Activated naive CD4-positive, alpha-beta T cell treated with anti-CD3 and anti-CD28 coated beads, Interleukin-2, amount 10 ng/mL, durations not matched to agents 7 days and 5 days (primary cell): ENCODE measurements at places on chromosomes 3 and 15.

GRCh38 chr3:155252535-155252934, 40.9 kb downstream of the STRIT1 start:
- H3K4me3 ChIP-seq: no peak overlapping the region
- no peaks in the 10 kb centered on the region for H3K36me3 ChIP-seq
- no peak overlapping the region for H3K27ac ChIP-seq
- no peaks in the 10 kb centered on the region for H3K4me1 ChIP-seq
- DNase-seq: no peak
- H3K27me3 ChIP-seq: no peaks in the 10 kb centered on the region

- H3K36me3 ChIP-seq: no peaks in the 10 kb centered on the region
- no peak overlapping the region for H3K4me3 ChIP-seq
- DNase-seq: no peak
- H3K27ac ChIP-seq: no peak overlapping the region
These were observed 75.9 kb upstream of the ATP2B2 start for GRCh38 chr3:10581251-10581650.

DNA sequence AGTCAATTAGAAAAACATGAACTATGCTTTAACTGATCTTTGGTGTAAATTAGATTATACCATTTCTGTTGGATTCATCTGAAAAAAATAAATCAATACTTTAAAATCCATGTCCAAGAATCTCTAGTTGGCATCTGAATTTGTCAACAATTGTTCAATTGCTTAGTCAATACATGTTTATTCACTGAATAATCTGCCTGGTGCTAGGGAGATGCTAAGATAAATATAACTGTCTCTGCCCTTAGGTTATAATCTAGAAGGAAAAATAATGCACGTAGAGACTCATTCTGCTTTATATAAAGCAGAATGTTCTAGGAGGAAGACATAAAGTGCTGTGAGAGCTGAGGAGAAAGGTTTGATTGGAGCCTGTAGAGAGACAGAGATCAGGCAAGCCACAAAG, 537.2 kb upstream of the IL12A start:
- no peaks in the 10 kb centered on the region for H3K27me3 ChIP-seq
- H3K4me3 ChIP-seq: no peak overlapping the region
- H3K27ac ChIP-seq: no peak overlapping the region
- no peaks in the 10 kb centered on the region for H3K4me1 ChIP-seq
- no peaks in the 10 kb centered on the region for H3K36me3 ChIP-seq

GRCh38 chr15:94021621-94022320, 209.6 kb upstream of the MCTP2 start:
- no peak for DNase-seq
- H3K4me1 ChIP-seq: no peaks in the 10 kb centered on the region
- H3K27me3 ChIP-seq: no peaks in the 10 kb centered on the region
- H3K4me3 ChIP-seq: no peak overlapping the region

DNA sequence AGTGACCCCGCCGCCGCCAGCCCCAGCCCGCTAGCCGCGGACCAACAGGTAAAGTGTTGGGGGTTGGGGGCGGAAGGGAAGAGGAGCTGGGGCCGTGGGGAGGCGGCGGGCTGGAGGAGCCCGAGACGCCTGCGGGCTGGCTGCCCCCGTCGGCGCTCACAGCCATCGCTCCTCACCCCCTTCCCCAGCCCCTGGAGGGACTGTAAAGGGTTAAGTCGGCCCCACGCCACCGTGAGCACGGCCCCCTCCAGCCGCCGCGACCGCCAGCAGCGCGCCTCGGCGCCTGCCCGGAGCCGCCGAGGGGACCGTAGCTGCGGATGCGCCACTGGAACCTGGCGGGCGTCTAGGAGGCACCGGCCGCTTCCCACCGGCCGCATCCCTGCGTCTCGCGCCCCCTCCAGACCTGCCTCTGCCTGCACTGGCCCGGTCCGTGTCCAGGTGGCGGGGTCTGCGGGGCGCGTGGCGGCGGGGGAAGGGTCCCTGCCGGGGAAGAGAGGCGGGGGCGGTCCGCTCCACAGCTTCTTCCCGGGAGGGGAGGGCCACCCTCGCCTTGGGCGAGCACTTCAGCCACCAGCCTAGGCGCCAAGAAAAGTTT, 522 bp downstream of the MED12L start:
- no peak overlapping the region for H3K27ac ChIP-seq
- H3K27me3 ChIP-seq: peaks cover 73% of the 10 kb centered on the region
- no peaks in the 10 kb centered on the region for H3K36me3 ChIP-seq
- DNase-seq: peak; percentile 35

DNA sequence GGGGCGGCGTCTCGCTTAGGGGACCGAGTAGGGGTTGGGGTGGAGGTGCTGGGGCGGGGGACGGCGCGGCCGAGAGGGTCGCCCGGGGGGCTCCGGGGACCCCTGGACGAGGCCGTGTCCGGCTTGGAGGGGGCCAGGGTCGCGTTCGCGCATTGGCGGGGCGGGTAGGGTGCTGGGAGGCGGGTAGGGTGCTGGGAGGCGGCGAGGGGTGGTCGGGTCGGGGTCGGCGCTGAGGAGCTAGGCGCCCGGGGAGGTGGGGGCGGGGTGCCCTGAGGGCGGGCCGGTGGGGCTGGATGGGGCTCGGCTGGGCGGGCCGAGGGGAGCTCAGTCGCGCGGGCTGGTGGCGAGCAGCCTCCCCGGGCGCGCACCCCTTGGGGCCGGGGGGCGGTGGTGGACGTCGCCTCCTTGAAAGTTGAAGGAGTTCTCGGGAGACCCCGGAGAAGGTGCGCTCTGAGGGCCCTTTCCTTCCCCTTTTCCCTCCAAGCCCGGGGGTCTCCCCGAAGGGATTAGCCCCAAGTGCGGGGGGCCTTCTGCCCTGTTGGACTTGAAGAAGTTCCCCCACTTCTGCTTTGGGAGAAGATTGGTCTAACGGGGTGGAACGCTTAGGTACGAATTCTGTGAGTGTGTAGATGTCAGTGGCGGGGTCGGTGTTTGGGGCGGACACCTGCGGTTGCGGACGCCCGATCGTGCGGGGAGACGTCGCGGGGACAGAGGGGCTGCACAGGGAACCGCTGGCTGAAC, 543 bp downstream of the MEF2A start:
- peak; percentile 38 for DNase-seq
- H3K36me3 ChIP-seq: peaks cover 3% of the 10 kb centered on the region
- H3K4me1 ChIP-seq: peaks cover 42% of the 10 kb centered on the region
- H3K4me3 ChIP-seq: peak overlapping the region; percentile 96
- H3K27me3 ChIP-seq: peaks cover 39% of the 10 kb centered on the region
- peak overlapping the region; percentile 85 for H3K27ac ChIP-seq

DNA sequence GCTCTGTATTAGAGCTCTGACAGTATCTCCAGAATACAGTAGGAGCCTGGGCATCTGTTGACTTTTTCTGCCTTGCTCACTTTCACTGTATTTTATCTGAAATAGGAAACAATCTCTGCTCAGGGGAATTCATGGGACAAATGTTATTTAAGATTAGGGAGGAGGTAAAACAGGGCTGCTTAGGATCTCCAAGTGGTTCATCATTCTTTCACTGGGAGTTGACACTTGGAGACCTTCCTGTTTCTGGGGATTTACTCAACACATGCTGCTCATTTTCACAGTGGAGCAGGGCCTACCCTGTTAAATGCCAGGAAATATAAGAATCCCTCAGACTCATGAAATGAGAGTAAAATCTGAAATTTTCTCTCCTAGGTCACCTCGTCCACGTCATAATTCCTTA, 185.5 kb downstream of the GAP43 start:
- no peaks in the 10 kb centered on the region for H3K36me3 ChIP-seq
- H3K27ac ChIP-seq: no peak overlapping the region
- H3K4me1 ChIP-seq: peaks cover 3% of the 10 kb centered on the region
- no peak overlapping the region for H3K4me3 ChIP-seq
- H3K27me3 ChIP-seq: peaks cover 14% of the 10 kb centered on the region

GRCh38 chr3:157543501-157544035, 40.4 kb upstream of the VEPH1 start:
- no peak for DNase-seq
- H3K4me1 ChIP-seq: no peaks in the 10 kb centered on the region
- H3K36me3 ChIP-seq: no peaks in the 10 kb centered on the region
- no peak overlapping the region for H3K27ac ChIP-seq
- no peak overlapping the region for H3K4me3 ChIP-seq

- H3K27ac ChIP-seq: no peak overlapping the region
- no peaks in the 10 kb centered on the region for H3K36me3 ChIP-seq
- H3K27me3 ChIP-seq: peaks cover 86% of the 10 kb centered on the region
- H3K4me1 ChIP-seq: peaks cover 18% of the 10 kb centered on the region
These were observed 5.2 kb downstream of the KBTBD13 start for GRCh38 chr15:65081758-65082157.

- H3K27me3 ChIP-seq: no peaks in the 10 kb centered on the region
- H3K27ac ChIP-seq: no peak overlapping the region
- no peak for DNase-seq
These were observed 32.1 kb upstream of the EBLN2 start for GRCh38 chr3:73029321-73029796.

DNA sequence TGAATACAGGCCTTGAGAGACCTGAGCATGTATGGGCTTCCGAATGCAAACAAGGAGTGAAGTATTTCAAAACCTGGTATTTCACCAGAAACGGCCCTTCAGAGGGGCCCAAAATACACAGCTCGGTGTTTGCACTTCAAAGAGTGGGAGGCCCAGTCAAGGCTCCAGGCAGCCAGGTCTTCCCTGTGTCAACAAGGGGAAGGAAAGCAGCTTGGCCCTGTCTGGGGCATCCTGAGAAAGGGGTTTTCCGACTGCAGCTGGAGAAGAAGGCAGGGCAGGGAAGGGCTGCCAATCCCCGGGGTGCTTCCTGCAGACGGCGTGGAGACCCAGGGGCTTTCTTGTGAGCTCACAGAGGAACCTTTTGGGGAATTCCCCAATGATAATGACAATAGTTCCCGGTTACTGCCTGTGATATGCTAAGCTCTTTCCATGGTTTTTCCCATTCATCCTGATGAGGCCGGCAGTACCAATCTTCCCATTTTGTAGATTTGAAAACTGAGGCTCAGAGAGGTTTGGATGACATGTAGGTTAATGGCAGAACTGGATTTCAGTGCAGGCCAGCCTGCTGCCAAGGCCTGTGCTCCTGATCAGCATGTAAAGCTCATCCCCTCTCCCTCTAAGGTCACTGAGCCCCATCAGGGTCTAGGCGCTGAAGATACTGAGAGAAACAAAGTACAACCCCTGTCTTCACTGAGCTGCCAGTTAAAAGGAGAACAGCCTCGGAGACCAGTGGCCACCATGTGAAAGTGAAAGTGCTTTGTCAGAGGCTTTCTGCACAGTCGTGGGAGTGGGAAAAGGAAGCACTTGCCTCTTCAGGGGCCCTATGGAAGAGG, 43.0 kb upstream of the TLE3 start:
- peaks cover 47% of the 10 kb centered on the region for H3K27me3 ChIP-seq
- H3K36me3 ChIP-seq: no peaks in the 10 kb centered on the region
- peak; percentile 47 for DNase-seq
- H3K4me3 ChIP-seq: no peak overlapping the region
- H3K4me1 ChIP-seq: peaks cover 19% of the 10 kb centered on the region

DNA sequence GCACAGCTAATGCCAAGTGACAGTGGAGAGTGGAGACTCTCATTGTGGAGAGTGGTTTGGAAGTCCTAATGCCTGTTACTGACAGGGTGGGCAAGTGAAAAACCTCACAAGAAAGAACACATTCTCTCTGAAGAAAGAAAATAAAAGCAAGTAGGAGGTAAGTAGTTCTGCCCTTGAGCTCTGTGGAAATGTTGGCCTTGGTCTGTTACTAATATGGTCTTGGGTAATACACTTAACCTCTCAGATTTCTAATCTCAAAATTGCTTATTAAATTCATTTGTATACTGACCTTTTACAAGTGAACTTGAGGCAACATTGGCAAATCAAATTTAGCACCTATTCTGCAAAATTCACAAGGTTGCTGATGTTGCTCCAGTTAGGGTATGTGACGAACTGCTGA, 291.6 kb upstream of the CBLB start:
- H3K36me3 ChIP-seq: peaks cover 18% of the 10 kb centered on the region
- H3K4me1 ChIP-seq: peaks cover 2% of the 10 kb centered on the region
- H3K4me3 ChIP-seq: no peak overlapping the region
- DNase-seq: no peak
- H3K27ac ChIP-seq: no peak overlapping the region
- no peaks in the 10 kb centered on the region for H3K27me3 ChIP-seq

GRCh38 chr3:186722457-186722856, 5.3 kb downstream of the KNG1 start:
- no peak overlapping the region for H3K4me3 ChIP-seq
- H3K4me1 ChIP-seq: no peaks in the 10 kb centered on the region
- no peaks in the 10 kb centered on the region for H3K36me3 ChIP-seq
- no peak for DNase-seq

DNA sequence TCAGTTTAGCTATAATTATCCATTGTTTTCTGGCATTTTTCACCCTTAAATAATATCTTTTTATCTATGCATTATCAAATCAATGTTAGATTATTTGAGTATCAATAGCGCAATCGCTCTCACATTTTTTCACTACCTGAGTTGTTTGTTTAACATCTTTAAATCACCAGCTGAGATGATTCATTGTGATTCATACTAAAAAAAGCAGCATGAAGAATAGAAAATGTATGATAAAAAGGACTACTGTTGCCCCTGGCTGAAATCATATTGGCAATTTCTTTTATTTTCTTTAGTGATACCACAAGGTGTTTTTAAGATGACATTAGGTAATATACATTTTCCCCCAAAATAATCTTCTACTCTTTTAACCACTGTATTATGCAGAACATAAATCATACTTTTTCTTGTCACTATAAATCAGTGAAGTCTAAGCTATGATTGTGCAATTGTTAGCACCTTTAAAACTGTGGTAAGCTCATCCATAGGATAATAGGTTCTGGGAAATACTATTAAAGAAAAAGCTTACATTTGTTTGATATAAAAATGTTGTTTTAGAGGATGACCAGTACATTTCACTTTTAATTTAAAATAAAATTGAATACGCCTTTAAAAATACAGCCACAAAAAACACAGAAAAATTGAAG, 889.1 kb downstream of the NAALADL2 start:
- DNase-seq: no peak
- no peaks in the 10 kb centered on the region for H3K4me1 ChIP-seq
- H3K27ac ChIP-seq: no peak overlapping the region
- no peaks in the 10 kb centered on the region for H3K27me3 ChIP-seq

GRCh38 chr15:75067123-75067830, 43.9 kb downstream of the PPCDC start:
- H3K4me1 ChIP-seq: peaks cover 68% of the 10 kb centered on the region
- peak overlapping the region; percentile 90 for H3K27ac ChIP-seq
- H3K36me3 ChIP-seq: peaks cover 15% of the 10 kb centered on the region
- H3K27me3 ChIP-seq: peaks cover 45% of the 10 kb centered on the region
- peak overlapping the region; percentile 33 for H3K4me3 ChIP-seq
- DNase-seq: peak; percentile 75
